ENCODE measurements at places on chromosomes 4 and X. TPM values are rescaled to one million over a fixed set of nuclear protein-coding genes. Genes with fewer than 3 reads are reported as not detected.

DNA sequence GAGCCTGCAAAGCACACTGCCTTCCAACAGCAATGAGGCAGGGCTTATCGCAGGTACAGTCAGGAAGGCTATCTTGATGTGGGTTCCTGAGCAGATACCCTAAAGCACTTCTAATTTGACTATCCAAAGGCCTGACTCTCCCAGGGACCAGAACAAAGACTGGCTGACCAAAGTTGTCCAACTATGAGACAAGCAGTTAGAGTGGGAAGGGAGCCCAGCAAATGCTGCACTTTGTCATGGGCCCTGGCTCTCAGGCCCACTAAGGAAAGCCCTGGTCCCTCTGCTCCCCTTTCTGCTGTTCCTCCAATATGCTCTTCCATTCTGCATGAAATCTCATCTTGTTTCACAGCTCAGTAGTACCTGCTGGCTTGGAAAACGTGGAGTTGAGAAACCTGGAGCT, 391.0 kb downstream of the RAB28 start:
- DNase-seq: no peak
- no peak overlapping the region for H3K27ac ChIP-seq
- no peaks in the 10 kb centered on the region for H3K27me3 ChIP-seq
- no peak overlapping the region for H3K4me3 ChIP-seq
- H3K36me3 ChIP-seq: no peaks in the 10 kb centered on the region

DNA sequence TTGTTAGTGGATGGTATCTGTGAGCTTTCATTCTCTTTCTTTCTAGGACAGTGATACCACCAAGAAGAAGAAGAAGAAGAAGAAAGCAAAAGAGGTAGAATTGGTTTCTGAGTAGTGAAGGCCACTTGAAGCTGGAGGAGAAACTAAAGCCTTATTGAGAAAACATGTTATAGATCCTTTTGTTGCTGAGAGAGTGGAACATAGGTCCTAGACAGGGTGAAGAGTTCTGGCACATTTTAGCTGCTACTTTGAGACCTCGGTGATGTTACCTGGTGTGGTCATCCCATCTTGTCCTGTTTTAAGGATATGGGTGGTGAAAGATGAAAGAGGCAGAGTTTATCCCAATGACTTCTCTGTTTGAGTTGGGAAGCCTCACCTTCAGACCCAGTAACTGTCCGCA, 14.1 kb downstream of the DKC1 start:
- H3K4me3 ChIP-seq: no peak overlapping the region
- H3K36me3 ChIP-seq: peaks cover 58% of the 10 kb centered on the region
- no peak for DNase-seq
- peak overlapping the region; percentile 61 for H3K27ac ChIP-seq

GRCh38 chr4:69523385-69524132, 27.9 kb upstream of the UGT2B4 start:
- no peak for DNase-seq
- no peaks in the 10 kb centered on the region for H3K36me3 ChIP-seq
- no peak overlapping the region for H3K27ac ChIP-seq
- no peak overlapping the region for H3K4me3 ChIP-seq
- no peaks in the 10 kb centered on the region for H3K4me1 ChIP-seq

The TRO gene
- 0.87 TPM for total RNA-seq

GRCh38 chr4:2909583-2909982, 53.6 kb downstream of the NOP14 start:
- H3K27ac ChIP-seq: no peak overlapping the region
- H3K4me1 ChIP-seq: peaks cover 34% of the 10 kb centered on the region
- no peaks in the 10 kb centered on the region for H3K27me3 ChIP-seq
- no peak for DNase-seq
- H3K36me3 ChIP-seq: peaks cover 72% of the 10 kb centered on the region

- H3K27me3 ChIP-seq: peaks cover 3% of the 10 kb centered on the region
- H3K4me3 ChIP-seq: no peak overlapping the region
- DNase-seq: no peak
- no peak overlapping the region for H3K27ac ChIP-seq
Observed at GRCh38 chrX:100721328-100721727, 10.6 kb downstream of the SYTL4 start.

The CSN1S1 gene
- not detected for total RNA-seq

The IL1RAPL1 gene
- total RNA-seq: not detected

The PROM1 gene
- total RNA-seq: not detected

The CSAG1 gene
- not detected for total RNA-seq

- DNase-seq: no peak
- no peak overlapping the region for H3K27ac ChIP-seq
- no peaks in the 10 kb centered on the region for H3K27me3 ChIP-seq
- H3K4me3 ChIP-seq: no peak overlapping the region
- H3K36me3 ChIP-seq: peaks cover 12% of the 10 kb centered on the region
- peaks cover 16% of the 10 kb centered on the region for H3K4me1 ChIP-seq
Observed at GRCh38 chrX:56986138-56986537, 9.2 kb downstream of the SPIN3 start.

The SHOX gene
- total RNA-seq: not detected

DNA sequence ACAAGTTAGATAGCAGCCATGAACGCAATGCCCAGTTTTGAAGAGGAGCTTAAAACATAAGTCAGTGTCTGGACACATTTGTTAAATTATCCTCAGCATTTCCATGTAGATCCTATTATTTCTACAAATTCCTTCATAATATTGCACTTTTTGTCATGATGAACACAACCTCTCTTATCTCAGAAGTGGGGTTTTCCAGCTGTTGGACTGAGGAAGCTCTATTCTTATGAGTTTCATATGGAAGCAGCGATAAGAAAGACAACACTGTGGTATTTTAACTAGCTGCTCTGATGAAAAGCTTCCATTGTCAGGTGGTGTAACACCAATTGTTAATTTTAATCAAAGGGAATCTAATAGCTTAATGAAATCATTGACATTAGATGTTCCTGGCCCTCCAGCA, 308.7 kb downstream of the GBA3 start:
- H3K27ac ChIP-seq: no peak overlapping the region
- no peak overlapping the region for H3K4me3 ChIP-seq
- DNase-seq: no peak
- no peaks in the 10 kb centered on the region for H3K27me3 ChIP-seq
- no peaks in the 10 kb centered on the region for H3K4me1 ChIP-seq

The SCD5 gene
- total RNA-seq: 3.1 TPM

The CD38 gene
- total RNA-seq: 88.8 TPM

The FOXO4 gene
- total RNA-seq: 12.7 TPM

The NAA11 gene
- total RNA-seq: not detected

GRCh38 chr4:125728568-125728967, 413.8 kb downstream of the FAT4 start:
- H3K4me1 ChIP-seq: no peaks in the 10 kb centered on the region
- H3K36me3 ChIP-seq: no peaks in the 10 kb centered on the region
- no peaks in the 10 kb centered on the region for H3K27me3 ChIP-seq
- no peak overlapping the region for H3K27ac ChIP-seq
- H3K4me3 ChIP-seq: no peak overlapping the region
